ENCODE measurements at places on chromosomes 6 and 20.
A peak's percentile ranks its signal among the peaks of the same experiment; 100 is the strongest.

DNA sequence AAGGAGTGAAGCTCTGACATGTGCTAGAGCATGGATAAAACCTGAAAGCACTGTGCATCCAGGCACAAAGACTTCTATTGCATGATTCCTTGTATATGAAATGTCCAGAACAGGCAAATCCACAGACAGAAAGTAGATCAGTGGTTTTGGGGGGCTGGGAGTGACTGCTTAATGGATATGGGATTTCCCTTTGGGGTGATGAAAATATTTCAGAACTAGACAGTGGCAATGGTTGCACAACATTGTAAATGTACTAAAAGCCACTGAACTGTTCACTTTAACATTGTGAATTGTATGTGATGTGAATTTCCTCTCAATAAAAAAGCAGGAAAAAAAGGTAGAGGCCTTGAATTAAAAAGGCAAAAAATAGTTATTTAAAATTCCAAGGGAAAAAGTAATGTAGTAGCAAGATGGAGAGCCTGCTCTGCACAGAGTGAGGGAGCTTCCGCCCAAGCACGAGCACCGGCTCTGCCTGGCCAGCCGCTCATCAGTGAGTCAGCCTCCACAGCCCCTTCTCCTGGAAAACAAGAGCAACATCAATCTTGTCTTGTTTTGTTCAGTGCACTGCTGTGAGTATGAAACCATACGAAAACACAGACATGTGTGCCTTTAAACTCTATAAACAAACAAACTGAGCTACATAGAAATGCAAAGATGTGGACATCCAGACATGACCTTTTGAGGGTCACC, 74.6 kb upstream of the THBS2 start:
- no peak for DNase-seq

DNA sequence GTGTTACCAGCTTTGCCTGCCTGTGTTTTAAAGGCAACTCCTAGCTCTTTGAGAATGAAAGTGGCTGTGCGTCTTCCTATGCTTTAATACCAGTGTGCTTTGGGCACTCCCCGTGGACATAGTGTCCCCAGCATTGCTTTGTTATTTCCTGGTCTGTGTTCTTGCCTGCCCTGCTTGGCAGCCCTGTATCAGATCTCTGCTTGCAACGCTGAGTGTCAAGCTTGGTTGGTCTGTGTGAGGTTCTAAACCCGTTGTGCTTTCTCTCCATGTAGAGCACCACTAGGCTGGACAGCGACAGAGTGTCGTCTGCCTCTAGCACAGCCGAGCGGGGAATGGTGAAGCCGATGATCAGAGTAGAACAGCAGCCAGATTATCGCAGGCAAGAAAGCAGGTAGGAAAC, 80.2 kb downstream of the AFDN start:
- DNase-seq: no peak

GRCh38 chr20:53530440-53530839, 63.2 kb downstream of the ZNF217 start:
- no peak for DNase-seq

DNA sequence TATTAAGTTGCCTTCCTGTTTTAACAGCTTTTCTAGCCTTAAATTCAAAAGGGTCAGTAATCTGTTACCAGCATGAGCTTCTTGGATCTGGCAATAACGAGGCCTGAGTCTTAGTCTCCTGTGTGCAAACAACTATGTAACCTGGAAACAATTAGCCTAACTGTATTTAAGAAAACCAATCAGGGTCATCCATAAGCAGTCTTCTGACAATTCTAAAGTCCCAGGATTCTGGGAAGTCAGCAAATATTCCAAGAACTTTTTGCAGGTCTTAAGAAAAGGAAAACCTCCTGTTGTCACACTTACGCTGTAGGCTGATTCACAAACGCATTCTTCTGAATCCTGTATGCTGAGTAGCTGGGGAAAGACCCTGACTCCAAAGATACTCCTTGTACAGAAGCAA, 90.4 kb downstream of the COL12A1 start:
- no peak for DNase-seq

- DNase-seq: no peak
Measured at GRCh38 chr6:43376551-43376981, 7.1 kb upstream of the ZNF318 start.

GRCh38 chr6:170553534-170554012, 466 bp upstream of the PSMB1 start:
- DNase-seq: no peak

DNA sequence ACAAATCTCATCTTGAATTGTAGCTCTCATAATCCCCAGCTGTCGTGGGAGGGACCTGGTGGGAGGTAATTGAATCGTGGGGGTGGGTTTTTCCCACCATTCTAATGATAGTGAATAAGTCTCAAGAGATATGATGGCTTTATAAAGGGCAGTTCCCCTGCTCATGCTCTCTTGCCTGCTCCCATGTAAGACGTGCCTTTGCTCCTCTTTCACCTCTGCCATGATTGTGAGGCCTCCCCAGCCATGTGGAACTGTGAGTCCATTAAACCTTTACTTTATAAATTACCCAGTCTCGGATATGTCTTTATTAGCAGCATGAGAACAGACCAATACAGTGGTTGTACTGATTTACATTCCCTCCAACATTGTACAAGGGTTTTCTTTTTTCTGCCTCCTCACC, 69.7 kb downstream of the SUN5 start:
- DNase-seq: no peak

GRCh38 chr6:44315516-44315915, 2.4 kb upstream of the AARS2 start:
- DNase-seq: no peak

GRCh38 chr6:73690056-73690455, 5.9 kb upstream of the CD109 start:
- no peak for DNase-seq

DNA sequence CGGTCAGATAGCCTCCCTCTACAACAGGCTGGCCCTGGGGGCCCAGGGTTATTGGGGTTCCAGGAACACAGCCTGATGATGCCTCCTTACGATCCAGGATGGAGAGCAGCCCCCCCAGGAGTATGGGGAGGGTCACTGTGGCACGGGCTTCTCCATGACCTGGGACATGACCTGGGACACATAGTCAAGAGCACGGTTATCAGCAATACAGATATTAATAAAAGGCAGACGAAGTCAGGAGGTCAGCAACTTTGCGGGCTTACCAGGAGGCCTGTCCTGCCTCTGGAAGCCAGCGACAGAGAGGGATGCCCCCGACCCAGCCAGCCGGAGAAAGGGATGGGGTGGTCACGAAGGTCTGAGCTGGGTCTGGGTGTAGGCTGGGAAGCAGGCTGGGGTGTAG, 795 bp downstream of the MMP24OS start:
- DNase-seq: no peak

DNA sequence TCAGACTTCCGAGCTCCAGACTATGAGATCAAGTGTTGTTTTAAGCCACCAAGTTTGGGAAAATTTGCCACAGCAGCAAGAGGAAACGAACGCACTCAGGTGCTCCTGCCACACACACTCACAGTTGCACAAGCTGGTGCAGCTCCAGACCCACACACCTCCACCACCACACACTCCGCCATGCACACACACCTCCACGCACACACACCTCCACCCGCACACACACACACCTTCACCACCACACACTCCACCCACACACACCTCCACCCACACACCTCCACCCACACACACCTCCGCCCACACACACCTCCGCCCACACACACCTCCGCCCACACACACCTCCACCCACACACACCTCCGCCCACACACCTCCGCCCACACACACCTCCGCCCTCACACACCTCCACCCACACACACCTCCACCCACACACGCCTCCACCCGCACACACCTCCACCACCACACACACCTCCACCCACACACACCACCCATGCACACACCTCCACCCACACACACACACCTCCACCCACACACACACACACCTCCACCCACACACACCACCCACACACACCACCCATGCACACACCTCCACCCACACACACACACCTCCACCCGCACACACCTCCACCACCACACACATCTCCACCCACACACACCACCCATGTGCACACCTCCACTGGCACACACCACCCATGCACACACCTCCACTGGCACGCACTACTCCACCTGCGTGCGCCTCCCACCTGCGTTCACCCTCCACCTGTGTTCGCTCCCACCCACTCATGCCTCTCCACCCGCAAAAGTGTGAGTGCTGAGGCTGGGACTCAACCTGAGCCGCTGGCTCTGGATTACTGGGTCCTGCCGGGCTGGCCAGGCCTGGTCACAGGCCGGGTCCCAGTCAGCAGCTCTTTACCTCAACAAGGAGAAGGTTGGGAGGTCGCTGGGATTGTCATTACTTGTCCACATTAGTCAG, 175.6 kb downstream of the BMP7 start:
- DNase-seq: no peak

DNA sequence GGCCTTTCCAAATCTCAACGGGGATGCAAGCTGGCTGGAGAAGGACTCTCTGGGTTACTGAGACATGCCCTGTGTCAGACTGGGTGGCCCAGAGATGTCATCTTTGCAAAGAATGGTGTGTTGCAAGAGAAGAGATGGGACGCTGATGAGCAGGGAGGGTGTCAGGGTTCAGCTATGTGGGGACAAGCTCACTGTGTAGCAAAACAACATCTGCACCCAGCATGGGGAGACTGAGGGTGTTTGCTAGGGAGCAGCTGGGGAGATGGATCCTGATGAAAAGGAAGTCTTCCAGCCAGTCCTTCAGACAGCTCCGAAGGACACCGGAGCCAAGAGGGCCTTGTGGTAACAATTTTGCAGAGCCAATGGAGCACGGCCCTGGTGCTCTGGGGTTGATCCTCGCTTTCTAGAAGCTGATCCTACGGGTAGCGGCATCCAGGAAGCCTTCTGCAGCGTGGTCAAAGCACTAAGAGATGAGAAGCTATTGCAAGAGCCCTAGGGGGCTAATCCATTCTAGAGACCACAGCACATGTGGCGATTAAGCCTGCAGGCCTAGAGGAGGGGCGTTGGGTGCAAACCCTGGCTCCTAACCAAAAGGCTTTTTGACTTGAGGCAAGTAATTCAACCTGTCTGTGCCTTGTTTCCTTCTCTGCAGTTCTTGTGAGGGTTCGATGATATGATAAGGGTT, 39.9 kb downstream of the EDN3 start:
- no peak for DNase-seq

DNA sequence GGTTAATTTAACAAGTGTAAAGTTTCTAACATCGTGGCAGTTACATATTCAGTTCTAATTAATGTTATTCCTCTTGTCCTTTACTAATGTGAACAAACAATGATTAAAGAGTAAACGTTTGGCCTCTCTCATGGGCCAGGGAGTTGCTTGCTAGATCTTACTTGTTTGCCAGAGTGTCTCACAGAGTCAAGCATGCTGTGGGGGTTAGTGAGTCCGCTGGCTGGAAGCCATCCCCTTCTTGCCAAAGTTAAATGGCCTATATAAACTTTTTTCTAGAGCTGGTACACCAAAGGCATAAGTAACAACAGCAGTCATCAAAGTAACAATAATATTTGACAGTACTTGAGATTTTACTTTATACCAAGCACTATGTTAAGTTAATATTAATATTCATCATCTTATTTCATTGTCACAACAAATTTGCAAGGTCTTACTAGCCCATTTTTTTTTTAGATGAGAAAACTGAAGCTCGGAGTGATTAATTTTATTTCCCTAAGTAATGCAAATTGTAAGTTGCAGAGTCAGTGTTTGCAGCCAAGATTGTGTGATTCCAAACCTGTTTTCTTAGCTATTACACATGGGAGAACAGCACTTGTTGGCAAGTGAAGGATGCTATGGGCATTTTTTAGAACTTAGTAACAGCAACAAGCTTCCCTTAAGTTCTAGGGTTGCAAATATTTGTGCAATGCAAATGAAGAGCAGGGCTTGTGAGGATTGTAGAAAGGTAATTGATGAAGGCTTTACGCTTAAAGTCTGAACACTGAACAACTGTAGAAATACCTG, 224.5 kb downstream of the RFPL4B start:
- DNase-seq: no peak

- no peak for DNase-seq
Measured at GRCh38 chr6:23086100-23086499, 516.7 kb downstream of the HDGFL1 start.

DNA sequence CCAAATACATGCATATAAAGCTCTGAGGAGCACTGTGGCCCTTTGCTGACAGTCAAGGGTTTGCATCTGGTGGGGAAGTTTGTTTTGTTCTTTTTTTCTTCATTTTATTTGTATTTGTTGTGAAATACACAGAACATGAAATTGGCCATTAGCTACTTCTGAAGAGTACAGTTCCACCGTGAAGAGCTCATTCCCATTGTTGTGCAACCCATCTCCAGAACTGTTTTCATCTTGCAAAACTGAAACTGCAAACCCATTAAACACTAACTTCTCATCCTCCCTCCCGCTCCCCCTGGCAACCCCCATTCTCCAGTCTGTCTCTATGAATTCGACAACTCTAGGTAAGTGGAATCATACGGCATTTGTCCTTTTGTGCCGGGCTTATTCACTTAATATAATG, 231.3 kb downstream of the TFAP2C start:
- DNase-seq: no peak

- no peak for DNase-seq
Measured at GRCh38 chr20:1535420-1536175, 21.9 kb downstream of the SIRPD start.

GRCh38 chr6:108838101-108838717, 10.0 kb upstream of the ARMC2 start:
- DNase-seq: no peak

- DNase-seq: no peak
Measured at GRCh38 chr20:12916699-12917098, 92.1 kb upstream of the SPTLC3 start.

- no peak for DNase-seq
Measured at GRCh38 chr6:128036808-128037570, 136.1 kb upstream of the THEMIS start.

- peak; percentile 43 for DNase-seq
Measured at GRCh38 chr6:11496152-11497060, 41.1 kb upstream of the TMEM170B start.

GRCh38 chr6:136334465-136334846, 44.8 kb upstream of the BCLAF1 start:
- DNase-seq: no peak

GRCh38 chr6:138253731-138254130, 35.4 kb upstream of the PBOV1 start:
- DNase-seq: no peak

GRCh38 chr6:34390531-34391472, 1.7 kb downstream of the NUDT3 start:
- DNase-seq: no peak

- no peak for DNase-seq
Measured at GRCh38 chr6:55888917-55889316, 13.5 kb upstream of the BMP5 start.

- peak; percentile 4 for DNase-seq
Measured at GRCh38 chr20:38601216-38602184, at the start of gene ARHGAP40. ARHGAP40 (plus strand) TSS chr20:38601809.

DNA sequence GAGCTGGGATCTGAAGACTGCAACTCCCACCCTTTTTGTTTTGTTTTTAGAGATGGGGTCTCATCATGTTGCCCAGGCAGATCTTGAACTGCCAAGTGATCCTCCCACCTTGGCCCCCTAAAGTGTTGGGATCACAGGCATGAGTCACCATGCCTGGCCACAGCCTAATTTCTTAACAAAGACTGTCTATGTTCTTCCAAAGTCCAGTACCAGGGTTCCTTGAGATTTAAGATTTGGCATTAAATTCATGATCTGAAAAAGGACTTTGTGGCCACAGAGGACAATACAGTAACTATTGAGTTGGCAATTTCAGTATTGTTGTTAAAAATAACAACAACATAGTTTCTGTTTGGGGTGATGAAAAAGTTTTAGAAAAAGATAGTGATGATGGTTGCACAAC, 28.7 kb upstream of the BEND3 start:
- DNase-seq: no peak

All from stimulated activated CD8-positive, alpha-beta memory T cell treated with anti-CD3 and anti-CD28 coated beads, Interleukin-7, amount 100 ng/mL, for 48 hours (primary cell).